NCI-H2171 treated with DMSO at 0.1 percent for 48 hours (cell line): ENCODE measurements at places on chromosomes 11 and 22.
A peak's percentile ranks its signal among the peaks of the same experiment; 100 is the strongest.

GRCh38 chr11:126465573-126466188 lies 110.2 kb downstream of the ST3GAL4 start:
- no peak for DNase-seq

DNA sequence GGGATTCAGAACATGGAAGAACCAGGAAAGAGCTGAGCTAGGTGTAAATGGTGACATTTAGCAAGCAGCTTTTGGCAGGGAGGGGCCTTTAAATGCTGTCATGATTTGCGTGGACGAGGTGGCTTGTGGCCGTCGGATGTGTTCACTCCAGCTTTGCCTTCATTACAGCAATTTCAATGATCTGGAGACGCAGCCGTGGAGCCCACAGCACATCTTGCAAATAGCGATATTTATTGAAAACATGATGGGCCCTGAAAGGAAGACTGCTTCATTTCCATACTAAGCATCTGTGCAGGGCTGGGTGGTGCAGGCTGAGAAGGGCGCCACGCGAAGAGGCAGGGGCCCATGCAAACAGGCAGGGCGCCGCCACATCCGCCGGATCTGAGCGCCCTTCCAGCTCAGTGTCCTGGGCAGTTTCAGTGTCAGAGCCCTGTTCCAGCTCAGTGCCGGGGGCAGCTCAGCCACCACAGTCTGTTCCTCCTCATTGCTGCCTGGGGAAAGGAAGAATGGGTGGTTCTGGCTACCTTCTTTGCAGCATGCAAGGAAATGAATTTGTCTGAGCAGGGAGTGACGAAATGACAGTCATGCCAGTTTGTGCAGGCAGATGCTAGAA lies 111.1 kb upstream of the TTC12 start:
- DNase-seq: no peak

GRCh38 chr11:108035690-108036089 lies 27.0 kb downstream of the CUL5 start:
- DNase-seq: peak; percentile 70

- no peak for DNase-seq
Measured at GRCh38 chr11:88363004-88363403, 25.5 kb upstream of the CTSC start.

GRCh38 chr11:19173004-19173689 lies 28.6 kb downstream of the CSRP3 start:
- no peak for DNase-seq

GRCh38 chr22:19853879-19854777 lies 546 bp downstream of the GNB1L start:
- DNase-seq: no peak

- no peak for DNase-seq
Measured at GRCh38 chr11:102111011-102111786, 952 bp downstream of the YAP1 start.

GRCh38 chr22:46054091-46055073 lies 77.4 kb upstream of the WNT7B start:
- DNase-seq: peak; percentile 44

- DNase-seq: no peak
Measured at GRCh38 chr11:50169634-50170033, 137.0 kb downstream of the OR4C45 start.

DNA sequence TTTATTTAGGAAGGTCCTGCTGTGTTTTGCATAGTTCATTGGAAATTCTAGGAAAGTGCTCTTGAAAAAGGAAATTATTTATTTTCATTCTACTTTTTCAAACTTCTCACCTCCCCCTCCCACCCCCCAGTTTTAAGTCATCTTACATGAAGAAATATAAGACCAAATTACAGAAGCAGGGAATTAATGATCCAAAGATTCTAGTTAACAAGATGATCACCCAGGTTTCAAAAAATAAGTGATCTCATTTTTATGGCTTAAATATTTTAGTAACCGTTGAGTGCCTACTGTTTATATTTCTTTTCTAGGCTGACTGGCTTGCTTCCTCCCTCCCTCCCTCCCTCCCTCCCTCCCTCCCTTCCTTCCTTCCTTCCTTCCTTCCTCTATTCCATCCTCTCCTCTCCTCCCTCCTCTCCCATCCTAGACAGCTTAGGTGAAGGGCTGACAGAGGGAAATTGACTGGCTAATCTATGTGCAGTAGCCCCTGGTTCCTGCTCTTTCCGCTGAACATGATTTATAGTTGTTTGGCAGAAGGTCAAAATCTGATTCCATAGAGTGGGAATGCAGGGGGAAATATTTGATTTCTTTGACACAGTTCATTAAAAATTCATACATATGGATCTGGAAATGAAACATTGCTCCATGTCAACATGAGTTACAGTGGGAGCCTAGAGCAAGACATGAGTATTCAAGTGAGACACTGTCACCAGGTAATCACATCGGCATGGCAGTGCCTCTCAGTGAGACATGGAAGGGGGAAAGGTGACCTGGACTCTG lies 123.4 kb downstream of the COMMD9 start:
- peak; percentile 70 for DNase-seq

- no peak for DNase-seq
Measured at GRCh38 chr11:2581931-2582350, 117.9 kb downstream of the KCNQ1OT1 start.

DNA sequence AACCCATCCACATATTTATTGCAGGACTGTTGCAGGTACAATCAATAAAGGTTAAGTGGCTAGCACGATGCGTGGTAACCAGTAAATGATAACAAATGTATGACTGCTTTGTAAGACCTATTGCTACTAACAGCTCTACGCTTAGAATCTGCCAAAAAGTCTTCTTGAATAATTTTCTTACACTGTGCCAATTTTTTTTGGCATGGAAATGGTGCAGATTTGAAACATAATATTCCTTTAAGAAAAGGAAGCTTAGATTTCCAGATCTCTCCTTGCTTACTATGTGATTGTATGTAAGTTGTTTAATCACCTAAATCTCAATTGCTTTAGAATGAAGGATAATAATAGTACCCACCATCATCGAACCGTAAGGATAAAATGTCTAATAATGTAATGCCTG lies 192.0 kb downstream of the LRRC4C start:
- no peak for DNase-seq

GRCh38 chr11:120558744-120559431 lies 47.3 kb downstream of the GRIK4 start:
- no peak for DNase-seq

- DNase-seq: no peak
Measured at GRCh38 chr22:49244466-49245420, 582.9 kb downstream of the BRD1 start.

DNA sequence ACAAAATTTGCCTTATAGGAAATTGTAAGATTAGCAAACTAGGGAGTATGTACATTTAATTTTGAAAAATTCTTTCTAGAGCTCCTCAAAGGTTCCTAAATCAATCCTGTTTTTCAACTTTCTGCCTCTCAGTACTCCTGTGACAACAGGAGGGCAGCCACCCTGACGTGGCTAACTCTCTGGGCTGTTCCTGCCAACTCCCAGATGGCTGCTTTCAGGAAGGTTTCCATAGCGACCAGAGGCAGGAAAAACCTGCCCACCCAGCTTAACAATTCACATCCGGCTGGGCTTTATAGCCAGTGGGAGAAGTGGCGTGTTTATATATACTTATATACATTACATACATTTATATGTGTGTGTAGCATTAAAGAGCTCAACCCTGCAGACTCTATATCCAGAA lies 26.5 kb downstream of the SGSM3 start:
- peak; percentile 81 for DNase-seq

DNA sequence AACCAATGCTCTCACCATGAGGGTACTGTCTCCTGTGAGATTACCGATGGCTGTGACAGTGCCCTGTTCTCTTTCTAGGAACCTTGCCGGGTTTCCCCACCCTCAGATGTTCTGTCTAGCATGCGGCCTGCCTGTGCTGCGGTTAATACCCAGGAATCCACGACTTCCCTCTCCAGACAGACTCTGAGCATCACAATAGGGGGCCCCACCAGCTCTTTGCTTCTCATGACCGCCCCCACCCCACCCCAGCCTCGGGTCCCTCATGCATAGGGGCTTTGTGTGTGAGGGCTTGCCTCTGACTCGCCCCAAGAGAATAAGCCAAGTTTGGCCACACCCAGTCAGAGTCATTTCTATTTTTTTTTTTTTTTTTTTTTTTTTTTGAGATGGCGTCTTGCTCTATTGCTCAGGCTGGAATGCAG lies 10.3 kb downstream of the PARVG start:
- no peak for DNase-seq

DNA sequence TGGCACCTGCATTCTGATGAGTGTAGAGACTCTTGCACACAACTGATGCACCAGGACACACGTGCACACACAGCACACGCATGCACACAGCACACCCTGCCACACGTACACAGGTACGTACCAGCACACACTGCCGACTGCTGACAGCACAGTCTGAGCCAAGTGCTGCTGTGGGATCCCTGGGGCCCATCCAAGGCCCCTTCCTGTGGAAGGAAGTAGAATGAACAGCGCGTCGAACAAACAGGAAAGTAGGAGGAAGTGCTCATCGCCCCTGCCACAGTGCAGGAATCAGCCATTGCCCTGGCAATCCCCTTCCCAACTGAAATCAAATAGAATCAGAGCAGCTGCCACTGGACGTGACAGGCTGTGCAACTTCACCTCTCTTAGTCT lies 57.9 kb downstream of the CD82 start:
- no peak for DNase-seq

DNA sequence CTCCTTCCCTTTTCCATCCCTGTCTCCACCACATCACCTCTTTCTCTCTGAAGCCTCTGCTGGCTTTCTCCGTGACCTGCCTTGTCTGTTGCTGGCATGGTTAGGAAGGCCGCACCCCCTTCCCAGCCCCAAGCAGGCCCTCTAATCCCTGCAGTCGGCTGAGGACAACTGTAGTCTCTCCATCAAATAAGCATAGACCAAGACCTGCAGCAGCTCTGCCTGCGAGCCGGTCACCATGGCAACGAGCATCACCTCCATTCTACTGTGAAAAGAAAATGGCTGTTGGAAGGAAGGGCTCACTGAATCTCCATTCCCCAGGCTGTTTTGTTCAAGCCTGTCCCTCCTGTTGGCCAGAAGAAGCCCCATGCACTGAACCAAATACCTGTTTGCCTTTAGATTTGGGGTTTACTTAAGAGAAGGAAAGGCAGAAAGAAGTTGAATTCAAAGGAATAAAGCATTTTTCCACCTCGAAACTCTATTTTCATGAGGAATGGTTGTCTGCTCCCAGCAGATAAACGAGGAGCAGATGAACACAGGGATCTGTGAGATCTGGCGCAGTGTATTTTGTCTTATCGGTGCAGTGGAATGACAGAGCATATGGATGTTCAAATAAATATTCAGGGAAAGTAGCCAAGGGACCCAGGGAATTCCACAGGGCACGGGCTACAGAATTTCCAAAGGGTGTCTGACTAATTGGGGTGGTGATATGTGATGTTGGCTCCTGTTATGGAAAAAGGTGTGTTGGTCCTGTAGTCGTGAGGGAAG lies 113.1 kb upstream of the TTC12 start:
- DNase-seq: no peak

- peak; percentile 54 for DNase-seq
Measured at GRCh38 chr11:1012740-1013630, 23.5 kb downstream of the MUC6 start.

DNA sequence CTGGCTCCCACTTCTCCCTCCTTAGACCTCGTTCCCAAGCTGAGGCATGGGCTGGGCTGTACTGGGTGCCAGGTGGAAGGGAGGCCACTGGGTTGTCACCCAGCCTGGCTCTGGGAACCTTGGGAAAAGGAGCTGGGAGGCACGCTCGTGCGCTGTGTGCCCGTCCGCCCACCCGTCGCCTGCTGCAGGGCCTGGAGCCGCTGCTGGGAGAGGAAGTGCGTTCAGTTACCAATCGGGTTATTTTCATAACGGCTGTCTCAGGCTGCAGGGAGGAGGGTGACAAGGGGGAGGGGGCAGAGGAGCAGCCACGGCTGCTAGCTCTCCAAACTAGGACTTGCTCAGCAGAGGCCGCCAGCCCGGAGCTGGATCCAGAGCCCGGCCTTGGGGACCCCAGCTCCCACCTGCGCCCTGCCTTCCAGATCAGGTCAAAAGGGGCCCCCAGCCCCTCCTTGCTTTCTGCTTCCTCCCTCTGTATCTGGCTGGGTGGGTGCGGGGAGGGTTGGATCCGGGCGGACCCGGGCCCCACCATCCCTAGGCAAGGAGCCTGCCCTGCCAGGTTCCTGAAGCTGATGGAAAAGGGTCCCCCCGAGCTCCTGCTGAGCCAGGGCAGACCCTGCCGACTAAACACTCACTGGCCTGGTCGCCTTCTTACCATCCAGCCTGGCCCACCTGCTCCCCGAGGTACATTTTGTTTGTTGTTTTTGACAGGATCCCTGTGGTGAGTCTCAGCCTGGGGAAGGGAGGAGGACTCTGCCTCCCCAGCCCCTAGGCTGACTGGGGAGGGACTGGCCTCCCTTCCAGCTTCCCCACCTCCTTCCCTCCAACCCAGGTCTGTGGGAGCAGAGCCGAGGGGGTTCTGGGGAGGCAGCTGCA lies 14.3 kb downstream of the DGKZ start:
- DNase-seq: peak; percentile 90

- no peak for DNase-seq
Measured at GRCh38 chr11:112507281-112507680, 246.6 kb upstream of the PLET1 start.

GRCh38 chr11:116955949-116956348 lies 118.5 kb upstream of the APOA1 start:
- no peak for DNase-seq

DNA sequence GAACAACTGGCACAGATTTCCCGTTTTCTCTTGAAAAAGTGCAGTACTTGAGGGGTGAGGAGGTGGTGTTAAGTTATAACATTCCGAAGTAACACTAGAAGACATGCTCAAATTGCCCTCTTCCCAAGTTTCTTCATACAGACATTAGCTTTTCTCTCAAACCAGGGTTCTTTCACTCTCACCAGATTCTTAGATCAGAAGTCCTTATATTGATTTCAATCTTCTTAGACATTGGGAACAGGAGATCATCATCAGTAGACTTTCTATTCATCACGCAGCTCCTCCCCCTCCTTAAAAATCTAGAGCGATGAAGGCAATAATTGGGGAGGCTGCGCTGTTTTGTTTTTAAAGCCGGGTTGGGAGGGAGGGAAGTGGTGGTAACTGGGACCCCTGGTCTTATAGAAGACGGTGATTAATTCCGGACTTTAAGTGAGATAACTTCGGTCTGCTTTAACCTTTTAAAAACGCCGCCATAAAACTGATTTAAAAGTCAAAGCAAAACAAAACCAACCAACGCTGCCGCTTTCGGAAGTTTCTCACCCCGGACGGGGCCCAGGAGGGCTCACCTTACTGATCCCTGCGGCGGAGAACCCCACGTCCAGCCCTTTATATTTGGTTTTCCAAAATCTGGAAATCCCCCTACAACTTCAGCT lies 665 bp downstream of the USP28 start:
- peak; percentile 31 for DNase-seq

DNA sequence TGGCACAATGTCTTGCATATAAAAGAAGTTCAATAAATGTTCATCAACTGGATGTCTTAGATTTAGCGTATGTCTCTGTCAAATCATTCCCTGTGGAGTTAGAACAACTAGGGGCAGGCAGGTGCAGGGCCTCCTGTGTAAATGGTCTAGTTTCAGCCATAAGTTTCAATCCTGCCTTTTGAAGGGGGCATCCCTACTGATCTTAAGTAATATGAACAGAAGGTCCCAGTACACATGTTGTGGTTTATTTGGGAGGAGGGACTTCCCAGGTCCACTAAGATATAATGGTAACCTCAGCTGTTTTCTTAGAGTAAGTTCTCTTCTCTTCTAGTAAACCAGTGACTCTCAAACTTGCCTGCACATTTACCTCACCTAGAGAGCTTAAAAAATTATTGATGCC lies 19.8 kb downstream of the TTC12 start:
- DNase-seq: no peak

- DNase-seq: no peak
Measured at GRCh38 chr11:72842653-72843330, 28.6 kb downstream of the ATG16L2 start.
